ENCODE measurements at places on chromosomes 5 and 9.

GRCh38 chr9:131815970-131816873 lies 76.3 kb upstream of the RAPGEF1 start:
- no peak for DNase-seq

- peak; percentile 86 for DNase-seq
Observed at GRCh38 chr5:139246394-139246793, 47.1 kb upstream of the MATR3 start.

- no peak for DNase-seq
Observed at GRCh38 chr5:174563899-174564298, 160.5 kb upstream of the MSX2 start.

- no peak for DNase-seq
Observed at GRCh38 chr9:130846487-130847305, 11.6 kb downstream of the ABL1 start.

GRCh38 chr9:78041971-78042370 lies 10.4 kb upstream of the GNAQ start:
- DNase-seq = no peak
